ENCODE measurements at places on chromosomes 1 and 21. TPM values are rescaled to one million over a fixed set of nuclear protein-coding genes. Genes with fewer than 3 reads are reported as not detected.

DNA sequence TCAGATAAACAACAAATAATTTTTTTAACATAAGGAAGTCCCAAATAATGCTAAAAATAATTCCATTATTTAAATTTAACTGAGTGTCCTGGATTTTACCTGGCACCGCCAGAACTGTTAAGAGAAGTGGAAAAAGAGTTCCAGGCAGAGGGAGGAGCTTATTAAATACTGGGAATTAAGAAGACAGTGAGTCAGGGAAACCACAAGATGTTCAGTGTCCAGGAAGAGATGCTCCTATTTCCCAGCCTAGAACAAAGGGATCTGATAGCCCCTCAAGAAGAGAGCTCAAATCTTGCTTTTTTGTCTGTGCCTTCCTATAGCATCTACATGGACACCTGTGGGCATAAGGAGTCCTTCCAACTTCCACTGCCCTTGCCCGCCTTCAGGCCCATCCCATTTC, 85.9 kb downstream of the PGM1 start:
- H3K27ac ChIP-seq = no peak overlapping the region
- H3K4me3 ChIP-seq = no peak overlapping the region
- no peak for DNase-seq
- H3K36me3 ChIP-seq = peaks cover 3% of the 10 kb centered on the region
- no peaks in the 10 kb centered on the region for H3K27me3 ChIP-seq

DNA sequence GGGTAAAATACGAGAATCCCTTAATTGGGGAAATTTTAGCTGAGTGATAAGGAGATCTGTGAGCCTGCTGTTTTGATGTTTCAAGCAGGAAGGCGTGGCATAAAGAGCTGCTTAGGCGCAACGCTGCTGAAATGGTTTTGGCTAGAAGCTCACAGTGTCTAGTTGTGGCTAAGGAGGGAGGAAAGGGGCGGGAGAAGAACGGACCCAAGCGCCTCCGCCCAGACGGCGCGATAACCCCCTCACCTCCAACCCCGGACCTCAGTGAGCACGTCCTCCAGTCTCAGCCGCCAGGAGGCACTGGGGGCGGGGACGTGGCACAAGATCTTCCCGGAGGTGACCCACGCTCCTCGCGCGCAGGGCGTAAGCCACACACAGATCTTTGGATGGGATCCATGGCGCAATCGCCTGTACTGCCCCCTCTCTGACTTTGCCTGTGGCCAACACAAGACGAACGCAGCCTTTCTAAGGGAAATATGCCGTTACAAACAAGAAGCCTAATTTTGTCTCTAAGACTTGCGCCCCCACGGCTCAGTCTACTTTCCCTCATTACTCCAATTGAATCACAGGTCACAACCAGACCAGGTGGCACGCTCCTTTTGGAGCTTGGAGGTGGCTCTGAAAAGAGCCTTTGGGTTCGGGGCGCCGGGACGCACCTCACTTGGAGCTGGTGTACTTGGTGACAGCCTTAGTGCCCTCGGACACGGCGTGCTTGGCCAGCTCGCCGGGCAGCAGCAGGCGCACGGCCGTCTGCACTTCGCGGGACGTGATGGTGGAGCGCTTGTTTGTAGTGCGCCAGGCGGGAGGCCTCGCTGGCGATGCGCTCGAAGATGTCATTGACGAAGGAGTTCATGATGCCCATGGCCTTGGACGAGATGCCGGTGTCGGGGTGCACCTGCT, 23.4 kb upstream of the RNF187 start:
- H3K27ac ChIP-seq = peak overlapping the region; percentile 91
- H3K27me3 ChIP-seq = no peaks in the 10 kb centered on the region
- peak; percentile 89 for DNase-seq
- H3K4me3 ChIP-seq = peak overlapping the region; percentile 76

DNA sequence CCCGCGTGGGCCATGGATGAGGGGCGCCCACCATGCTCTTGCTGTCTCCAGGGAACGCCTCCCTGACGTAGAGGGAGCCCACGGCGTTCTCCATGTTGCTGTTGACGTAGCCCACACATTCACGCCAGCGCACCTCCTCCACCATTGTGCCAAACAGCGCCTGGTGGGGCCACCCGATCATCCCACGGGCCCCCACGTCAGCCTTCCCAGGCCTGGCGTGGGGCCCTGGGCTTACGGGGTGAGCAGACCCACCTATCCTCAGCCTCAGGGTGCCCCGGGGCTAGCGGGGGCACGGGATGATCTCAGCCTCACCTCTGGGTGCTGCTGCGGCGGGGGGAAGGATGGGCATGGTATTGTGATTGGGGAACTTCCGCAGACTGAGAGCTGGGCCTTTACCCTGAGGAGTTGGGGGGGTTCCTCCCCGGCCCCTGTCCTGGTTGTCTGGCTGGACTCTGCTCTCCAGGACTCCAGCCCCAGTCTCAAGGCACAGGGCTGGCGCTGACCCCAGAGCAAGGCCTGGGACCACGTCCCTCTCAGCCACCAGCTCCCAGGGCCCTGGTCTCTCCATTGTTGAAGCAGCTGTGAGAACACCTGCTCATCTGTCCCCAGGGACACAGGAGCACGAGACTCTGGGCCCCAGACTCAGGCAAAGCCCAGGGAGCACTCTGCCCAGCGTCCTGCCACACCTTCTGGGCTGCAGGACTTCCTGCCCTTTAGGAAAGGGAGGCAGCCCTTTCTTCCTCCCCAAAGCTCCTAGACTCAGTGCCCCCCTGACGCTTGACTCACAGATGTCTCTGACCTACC, 10.2 kb downstream of the PRXL2B start:
- no peak overlapping the region for H3K27ac ChIP-seq
- peaks cover 3% of the 10 kb centered on the region for H3K4me1 ChIP-seq
- no peaks in the 10 kb centered on the region for H3K36me3 ChIP-seq
- peaks cover 6% of the 10 kb centered on the region for H3K27me3 ChIP-seq
- no peak overlapping the region for H3K4me3 ChIP-seq

DNA sequence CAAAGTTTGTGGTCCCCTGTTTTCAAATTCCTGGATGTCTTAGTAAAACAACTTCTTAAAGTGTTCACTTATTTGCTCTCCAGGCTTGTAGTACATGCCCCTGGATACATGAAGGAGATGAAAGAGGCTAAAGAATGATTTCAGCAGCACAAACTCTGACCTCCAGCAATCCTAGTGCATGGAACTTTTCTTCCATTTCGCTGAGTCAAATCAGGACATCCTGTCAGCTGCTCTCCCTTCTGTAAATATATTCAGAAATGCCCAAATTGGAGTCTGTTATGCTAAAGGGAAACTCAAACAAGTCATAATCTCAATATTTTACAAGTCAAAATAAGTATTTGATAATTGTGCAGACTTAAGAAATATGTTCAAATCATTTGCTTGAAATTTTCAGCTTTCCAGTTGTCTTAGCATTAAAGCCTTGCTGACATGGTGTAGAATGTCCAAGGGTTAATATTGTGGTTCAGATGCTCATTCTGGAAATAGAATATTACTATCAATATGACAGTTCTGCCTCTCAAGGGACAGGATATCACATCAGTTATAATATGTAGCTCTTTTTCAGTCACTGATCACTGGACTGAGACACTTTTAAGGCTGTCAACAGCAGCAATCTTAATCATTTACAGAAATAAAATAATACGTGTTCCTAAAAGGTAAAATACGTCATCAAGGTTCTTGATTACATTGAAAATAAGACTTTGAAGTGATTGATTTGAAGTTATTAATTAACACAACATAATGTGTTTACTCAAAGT, 1157.3 kb downstream of the PLA2G4A start:
- no peaks in the 10 kb centered on the region for H3K27me3 ChIP-seq
- no peak overlapping the region for H3K27ac ChIP-seq
- no peak for DNase-seq
- no peak overlapping the region for H3K4me3 ChIP-seq
- no peaks in the 10 kb centered on the region for H3K36me3 ChIP-seq
- H3K4me1 ChIP-seq = no peaks in the 10 kb centered on the region

- no peak for DNase-seq
- no peaks in the 10 kb centered on the region for H3K27me3 ChIP-seq
- peaks cover 47% of the 10 kb centered on the region for H3K36me3 ChIP-seq
- peak overlapping the region; percentile 98 for H3K27ac ChIP-seq
- H3K4me3 ChIP-seq = peak overlapping the region; percentile 98
These were observed 607 bp downstream of the BTG3 start for GRCh38 chr21:17612023-17612564.

- no peaks in the 10 kb centered on the region for H3K36me3 ChIP-seq
- H3K27ac ChIP-seq = no peak overlapping the region
- no peak overlapping the region for H3K4me3 ChIP-seq
- H3K27me3 ChIP-seq = no peaks in the 10 kb centered on the region
- peaks cover 2% of the 10 kb centered on the region for H3K4me1 ChIP-seq
- no peak for DNase-seq
These were observed 333.8 kb downstream of the PTPRU start for GRCh38 chr1:29569971-29570634.

DNA sequence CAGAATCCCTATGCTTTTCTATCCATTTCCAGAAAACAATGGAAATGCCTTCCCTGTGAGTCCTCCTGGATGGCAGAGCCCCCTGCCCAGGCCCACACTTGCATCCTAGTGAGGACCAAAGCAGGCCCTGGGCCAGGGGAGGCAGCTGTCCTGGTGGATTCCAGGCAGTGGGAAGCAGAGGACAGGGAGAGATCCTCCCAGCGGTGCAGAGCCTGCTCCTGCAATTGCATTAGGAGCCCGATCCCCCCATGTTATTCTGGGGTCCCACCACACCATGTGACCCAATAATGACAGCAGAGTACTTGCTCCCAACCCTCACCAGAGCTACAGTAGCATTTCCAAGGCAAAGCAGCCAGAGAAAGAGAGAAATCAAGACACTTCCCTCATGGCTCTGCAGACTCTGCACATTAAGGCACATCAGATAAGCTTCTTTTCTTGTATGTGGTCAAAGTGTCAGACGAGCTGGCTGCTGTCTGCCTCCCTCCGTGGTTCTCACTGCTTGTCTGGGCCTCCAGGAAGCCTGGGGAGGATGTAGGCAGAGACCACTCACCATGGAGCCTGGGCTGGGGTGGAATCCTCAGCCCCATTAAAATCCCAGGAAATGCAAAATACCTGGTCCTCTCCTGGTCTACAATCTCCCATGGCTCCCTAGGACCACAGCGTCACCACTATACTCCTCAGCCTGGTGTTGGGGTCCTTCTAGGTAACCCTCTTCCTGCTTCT, 54.9 kb upstream of the RUNX3 start:
- H3K36me3 ChIP-seq = no peaks in the 10 kb centered on the region
- H3K4me3 ChIP-seq = no peak overlapping the region
- H3K27ac ChIP-seq = no peak overlapping the region
- peak; percentile 68 for DNase-seq
- H3K4me1 ChIP-seq = peaks cover 92% of the 10 kb centered on the region
- peaks cover 16% of the 10 kb centered on the region for H3K27me3 ChIP-seq

DNA sequence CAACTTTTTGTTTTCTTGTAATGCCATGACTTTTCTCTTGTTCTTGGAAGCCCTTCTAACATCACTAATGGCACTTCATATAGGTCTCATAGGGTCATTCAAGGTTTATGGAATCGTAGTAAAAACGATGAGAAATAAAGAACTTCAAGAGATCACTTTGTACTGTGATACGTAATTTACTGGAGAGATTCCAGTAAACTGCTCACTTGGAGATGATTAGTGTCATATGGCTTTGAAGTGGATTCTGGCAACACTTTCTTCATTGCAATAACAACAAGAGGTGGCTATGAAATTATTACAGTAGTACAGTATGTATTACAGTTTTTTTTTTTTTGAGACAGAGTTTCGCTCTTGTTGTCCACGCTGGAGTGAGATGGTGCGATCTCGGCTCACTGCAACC, 103.4 kb downstream of the RUSC1 start:
- peaks cover 4% of the 10 kb centered on the region for H3K4me1 ChIP-seq
- H3K36me3 ChIP-seq = peaks cover 13% of the 10 kb centered on the region
- H3K4me3 ChIP-seq = no peak overlapping the region

- DNase-seq = no peak
- H3K27me3 ChIP-seq = no peaks in the 10 kb centered on the region
- H3K36me3 ChIP-seq = peaks cover 68% of the 10 kb centered on the region
- H3K4me3 ChIP-seq = no peak overlapping the region
- H3K27ac ChIP-seq = no peak overlapping the region
- H3K4me1 ChIP-seq = peaks cover 44% of the 10 kb centered on the region
These were observed 3.6 kb downstream of the CTBS start for GRCh38 chr1:84570436-84571149.

GRCh38 chr1:14599183-14599791, 802 bp downstream of the KAZN start:
- no peaks in the 10 kb centered on the region for H3K36me3 ChIP-seq
- H3K4me1 ChIP-seq = no peaks in the 10 kb centered on the region
- H3K27me3 ChIP-seq = peaks cover 45% of the 10 kb centered on the region
- no peak overlapping the region for H3K4me3 ChIP-seq
- no peak overlapping the region for H3K27ac ChIP-seq
- DNase-seq = no peak

- no peak overlapping the region for H3K4me3 ChIP-seq
- no peaks in the 10 kb centered on the region for H3K4me1 ChIP-seq
- H3K27ac ChIP-seq = no peak overlapping the region
- H3K36me3 ChIP-seq = no peaks in the 10 kb centered on the region
- H3K27me3 ChIP-seq = peaks cover 33% of the 10 kb centered on the region
These were observed 1.7 kb upstream of the LAD1 start for GRCh38 chr1:201400852-201401230.

DNA sequence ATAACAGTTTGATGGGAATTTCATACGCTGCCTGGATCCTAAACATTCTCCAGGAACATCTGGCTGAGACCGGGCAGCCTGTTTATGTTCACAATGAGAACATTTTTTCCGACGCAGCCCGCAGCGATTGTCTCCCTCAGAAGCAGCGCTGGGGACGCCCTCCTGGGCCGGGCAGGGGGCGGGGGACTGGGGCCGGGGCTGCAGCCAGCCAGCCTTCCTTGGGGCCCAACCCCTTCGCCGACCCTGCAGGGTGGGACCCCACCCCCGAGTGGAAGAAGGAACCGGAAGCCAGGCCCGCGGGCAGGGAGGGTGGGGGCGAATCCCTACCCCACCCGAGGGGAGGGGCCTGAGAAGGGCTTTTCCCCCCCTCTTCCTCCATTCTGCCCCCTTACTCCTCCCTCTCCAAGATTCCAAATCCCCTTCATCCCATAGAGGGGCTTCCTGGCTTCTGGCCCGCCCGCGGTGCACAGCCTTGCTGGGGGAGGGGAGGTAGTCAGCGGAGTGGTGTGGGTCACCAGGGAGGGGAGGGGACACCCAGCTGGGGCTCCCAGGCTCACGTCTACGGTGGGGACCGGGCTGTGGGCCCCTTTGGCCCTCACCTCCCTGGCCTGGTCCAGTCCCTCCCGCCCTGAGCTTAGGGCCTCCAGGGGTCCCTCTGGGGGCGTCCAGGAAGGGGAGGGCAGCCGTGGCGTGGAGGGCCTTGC, 60.6 kb downstream of the WNT9A start:
- no peak overlapping the region for H3K4me3 ChIP-seq
- H3K36me3 ChIP-seq = no peaks in the 10 kb centered on the region
- peaks cover 24% of the 10 kb centered on the region for H3K4me1 ChIP-seq
- no peaks in the 10 kb centered on the region for H3K27me3 ChIP-seq

The PFKL gene
- 218 TPM for total RNA-seq

The RAB7B gene
- total RNA-seq = not detected

The ROR1 gene
- total RNA-seq = 0.10 TPM

The ORC1 gene
- total RNA-seq = 28.3 TPM

The TAS1R3 gene
- total RNA-seq = 0.75 TPM

The SLC45A1 gene
- 0.25 TPM for total RNA-seq

All from activated CD4-positive, alpha-beta memory T cell treated with anti-CD3 and anti-CD28 coated beads, Interleukin-2, amount 10 ng/mL, durations not matched to agents 7 days and 5 days (primary cell).